ENCODE measurements at places on chromosomes 7 and 10.
A peak's percentile ranks its signal among the peaks of the same experiment; 100 is the strongest.

DNA sequence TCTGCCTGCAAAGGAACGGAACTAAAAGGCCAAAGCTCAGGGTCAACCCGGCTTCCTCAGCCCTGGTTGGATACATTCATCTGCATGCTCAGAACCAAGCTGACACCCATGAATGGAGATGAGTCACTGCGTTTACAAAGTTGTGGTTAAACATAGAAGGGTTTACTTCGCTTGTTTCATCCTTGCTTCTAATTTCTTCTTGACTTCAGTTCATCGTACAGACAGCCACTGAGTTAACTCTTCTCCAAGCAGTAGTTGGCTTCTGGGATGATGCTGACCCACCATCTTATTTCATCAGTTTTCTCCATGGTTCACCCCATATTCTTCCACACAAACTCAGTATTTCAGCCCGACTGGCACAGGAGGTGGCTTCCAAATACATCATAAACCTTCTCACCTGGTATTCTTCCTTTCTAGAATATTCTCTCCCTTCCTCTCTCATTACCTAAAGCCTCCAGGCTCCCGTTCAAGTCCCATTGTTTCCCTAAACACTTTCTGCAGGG lies 166.3 kb upstream of the RNF32 start:
- no peak for DNase-seq

DNA sequence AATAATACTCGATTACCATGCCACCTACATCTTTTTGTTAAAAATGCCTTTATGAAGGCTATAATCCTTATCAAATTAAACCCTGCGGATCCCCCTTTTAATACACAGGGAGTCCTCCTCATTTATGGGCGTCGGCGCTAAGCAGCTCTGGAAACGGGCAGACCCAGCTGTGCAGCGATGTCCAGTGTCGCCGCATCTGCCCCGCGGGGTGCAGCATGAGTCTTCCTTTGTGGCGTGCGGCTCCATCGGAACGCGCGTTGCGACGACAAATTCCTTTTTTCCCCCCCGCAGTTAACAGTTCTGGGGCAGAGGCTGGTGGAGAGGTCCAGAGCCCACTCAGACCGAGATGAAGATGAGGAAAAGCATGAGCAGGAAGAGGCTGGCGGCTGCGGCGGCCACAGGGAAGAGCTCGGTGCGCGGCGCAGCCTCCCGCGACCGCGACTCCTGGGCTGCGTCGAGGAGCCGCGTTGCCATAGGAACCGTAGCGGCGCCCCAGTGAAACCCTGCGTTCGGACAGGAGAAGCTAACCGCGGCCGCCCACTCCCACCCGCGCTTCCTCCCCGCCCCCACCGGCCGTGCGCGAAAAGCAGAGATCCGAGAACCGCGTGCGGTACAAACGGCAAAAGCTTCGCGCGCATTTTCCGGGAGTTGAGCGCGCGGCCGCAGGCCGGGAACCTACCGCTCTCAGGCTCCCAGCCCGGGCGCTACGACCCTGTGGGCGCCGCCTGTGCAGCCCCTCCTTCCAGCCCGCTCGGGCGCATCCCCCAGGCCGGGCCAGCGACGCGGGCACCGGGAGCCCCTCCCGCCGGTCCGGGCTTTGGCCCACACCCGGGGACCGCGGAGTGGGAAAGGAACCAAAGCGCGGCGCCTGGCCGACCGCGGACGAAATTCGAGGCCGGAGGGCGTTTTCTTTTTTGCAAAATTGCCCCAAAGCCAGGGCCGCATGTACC lies 130.6 kb downstream of the SPAG6 start:
- DNase-seq, result peak; percentile 36

DNA sequence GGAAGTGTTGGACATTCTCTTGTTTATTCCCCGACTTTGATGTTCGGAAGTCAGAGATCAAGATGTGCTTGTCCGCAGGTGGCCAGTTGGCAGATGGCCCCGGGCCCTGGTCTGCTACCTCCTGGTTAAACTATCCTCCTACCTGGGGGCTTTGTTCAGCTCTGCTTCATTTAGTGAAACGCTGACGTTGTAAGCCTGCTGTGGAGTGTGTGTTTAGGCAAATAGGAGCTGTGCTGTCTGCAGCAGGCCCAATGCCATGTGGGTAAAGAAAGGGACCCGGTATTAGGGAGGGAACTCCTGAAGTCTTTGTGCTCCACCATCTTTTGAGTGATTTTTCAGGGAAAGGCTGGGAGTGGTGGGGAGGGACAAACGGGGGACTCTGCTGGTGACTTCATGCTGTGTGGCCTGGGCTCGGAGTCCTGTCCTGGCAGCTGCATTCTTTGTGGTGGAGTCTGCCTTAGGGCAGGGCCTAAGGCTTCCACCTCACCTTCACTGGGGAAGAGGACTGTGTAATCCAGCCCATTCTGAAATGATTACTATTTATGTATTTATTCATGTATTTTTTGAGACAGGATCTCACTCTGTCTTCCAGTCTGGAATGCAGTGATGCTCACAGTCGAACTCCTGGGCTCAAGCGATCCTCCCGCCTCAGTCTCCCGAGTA lies 171.1 kb upstream of the KLF6 start:
- DNase-seq, result no peak

DNA sequence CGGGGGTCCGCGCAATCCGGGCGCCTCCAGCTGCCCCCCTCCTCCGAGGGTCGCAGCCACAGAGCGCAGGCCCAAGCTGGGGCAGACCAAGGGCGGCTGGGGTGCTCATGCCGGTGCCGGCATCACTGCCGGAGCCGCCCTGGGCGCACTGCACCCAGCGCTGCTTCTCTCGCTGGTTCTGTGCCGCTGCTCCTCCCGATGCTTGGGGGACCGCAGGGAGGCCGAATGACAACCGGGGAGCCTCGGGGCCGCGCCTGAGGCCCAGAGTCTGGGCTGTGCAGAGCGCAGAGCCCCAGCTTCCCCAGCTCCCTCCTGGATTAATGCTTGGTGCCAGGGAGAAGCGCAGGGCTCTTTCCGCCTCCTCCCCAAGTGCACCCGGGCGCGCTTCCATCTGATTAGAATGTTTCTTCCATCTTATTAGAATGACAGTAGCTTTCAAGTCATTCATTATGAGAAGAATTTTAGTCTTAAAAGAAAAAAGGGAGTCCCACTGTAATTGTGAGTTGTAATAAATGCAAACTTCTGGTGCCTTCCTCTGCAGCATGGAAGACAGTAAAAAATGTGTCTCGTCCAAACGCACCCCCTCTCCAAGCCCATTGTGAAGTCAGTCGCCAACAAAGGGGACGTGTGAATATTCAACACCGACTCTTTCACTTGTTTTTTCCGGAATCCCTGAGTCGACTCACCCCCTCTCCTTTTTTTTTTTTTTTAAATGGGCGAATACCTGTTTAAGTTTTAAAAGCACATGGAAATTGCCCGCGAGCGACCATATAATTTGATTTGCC lies 19.5 kb upstream of the PTF1A start:
- DNase-seq, result no peak

GRCh38 chr7:50264908-50265307 lies 39.6 kb upstream of the IKZF1 start:
- DNase-seq, result no peak
